ENCODE measurements at places on chromosomes 13 and 19.

- no peak for DNase-seq
These were observed 961 bp upstream of the VSIG10L start for GRCh38 chr19:51342631-51343569.

DNA sequence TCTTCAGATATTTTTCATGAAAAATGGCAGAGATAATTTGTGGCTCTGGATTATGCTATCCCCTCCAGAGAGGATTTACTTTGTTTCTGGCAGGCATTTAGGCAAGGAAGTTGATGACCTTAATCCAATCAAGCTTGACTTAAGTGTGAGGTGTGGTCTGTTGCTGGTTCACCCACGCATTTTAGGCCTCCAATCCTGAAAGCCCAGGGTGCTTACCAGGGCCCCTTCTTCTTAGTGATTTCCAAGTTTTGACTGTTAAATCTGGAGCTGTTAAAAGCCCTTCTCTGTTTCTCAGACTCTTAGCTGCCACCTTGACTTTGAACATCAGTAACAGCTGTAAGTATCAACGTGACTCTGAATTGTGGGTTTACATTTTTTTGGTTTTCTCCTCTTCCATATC is 161.8 kb downstream of the DNAJC15 start:
- DNase-seq: no peak

- no peak for DNase-seq
These were observed 207.8 kb downstream of the DCLK1 start for GRCh38 chr13:35923347-35923746.

- DNase-seq: no peak
These were observed 29.1 kb downstream of the SIGLEC5 start for GRCh38 chr19:51600940-51601580.

DNA sequence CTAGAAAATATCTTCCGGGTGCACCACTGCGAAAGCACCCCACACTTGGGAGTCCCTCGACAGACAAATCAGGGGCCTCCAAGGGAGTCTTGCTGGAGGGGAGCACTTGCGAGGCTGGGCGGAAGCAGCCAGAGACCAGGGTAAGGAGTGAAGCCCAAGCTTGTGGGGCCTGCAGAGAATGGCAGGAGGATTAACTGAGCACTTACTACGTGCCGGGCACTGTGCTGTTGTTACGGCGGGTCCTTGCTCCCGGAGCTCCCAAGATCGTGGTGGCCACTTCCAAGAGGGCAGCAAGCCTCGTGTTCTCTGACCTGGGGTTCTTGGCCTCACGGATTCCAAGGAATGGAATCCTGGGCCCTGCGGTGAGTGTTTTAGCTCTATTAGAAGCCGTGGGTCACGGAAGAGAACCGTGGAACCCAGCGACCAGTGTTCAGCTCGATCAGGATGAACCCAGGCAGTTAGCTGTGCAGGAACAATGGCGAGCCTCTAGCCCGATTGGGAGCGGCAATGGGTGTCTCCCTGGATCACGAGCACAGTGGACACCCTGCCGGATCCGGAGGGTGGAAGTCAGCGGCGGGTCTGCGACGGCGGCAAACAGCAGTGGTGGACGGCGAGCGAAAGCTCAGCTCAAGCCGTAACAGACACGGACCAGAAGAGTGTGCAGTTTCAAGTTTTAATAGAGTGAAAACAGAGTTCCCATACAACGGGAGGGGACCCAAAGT is 9.6 kb downstream of the TTYH1 start:
- no peak for DNase-seq

GRCh38 chr13:113722921-113723320 is 36.1 kb upstream of the TMEM255B start:
- no peak for DNase-seq

DNA sequence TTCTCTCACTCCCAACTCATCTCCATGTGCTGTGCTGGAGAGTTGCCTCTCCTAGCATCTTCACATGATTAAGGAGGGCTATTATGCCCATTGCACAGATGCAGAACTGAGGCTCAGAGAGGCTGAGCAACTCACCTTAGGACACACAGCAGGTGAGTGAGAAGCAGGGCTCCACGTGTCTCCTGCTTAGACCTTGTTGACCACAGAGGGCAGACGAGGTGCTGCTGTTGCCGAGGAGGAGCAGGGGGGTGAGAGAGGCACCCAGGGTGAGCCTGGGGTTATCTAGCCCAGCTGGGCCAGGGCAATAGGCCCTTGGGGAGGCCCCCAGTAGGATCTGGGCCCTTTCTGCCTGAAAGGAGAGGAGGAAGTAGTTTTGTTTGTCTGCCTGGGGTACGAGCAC is 2.4 kb upstream of the HSH2D start:
- DNase-seq: no peak

GRCh38 chr13:103757361-103757760 is 691.1 kb upstream of the SLC10A2 start:
- DNase-seq: no peak

DNA sequence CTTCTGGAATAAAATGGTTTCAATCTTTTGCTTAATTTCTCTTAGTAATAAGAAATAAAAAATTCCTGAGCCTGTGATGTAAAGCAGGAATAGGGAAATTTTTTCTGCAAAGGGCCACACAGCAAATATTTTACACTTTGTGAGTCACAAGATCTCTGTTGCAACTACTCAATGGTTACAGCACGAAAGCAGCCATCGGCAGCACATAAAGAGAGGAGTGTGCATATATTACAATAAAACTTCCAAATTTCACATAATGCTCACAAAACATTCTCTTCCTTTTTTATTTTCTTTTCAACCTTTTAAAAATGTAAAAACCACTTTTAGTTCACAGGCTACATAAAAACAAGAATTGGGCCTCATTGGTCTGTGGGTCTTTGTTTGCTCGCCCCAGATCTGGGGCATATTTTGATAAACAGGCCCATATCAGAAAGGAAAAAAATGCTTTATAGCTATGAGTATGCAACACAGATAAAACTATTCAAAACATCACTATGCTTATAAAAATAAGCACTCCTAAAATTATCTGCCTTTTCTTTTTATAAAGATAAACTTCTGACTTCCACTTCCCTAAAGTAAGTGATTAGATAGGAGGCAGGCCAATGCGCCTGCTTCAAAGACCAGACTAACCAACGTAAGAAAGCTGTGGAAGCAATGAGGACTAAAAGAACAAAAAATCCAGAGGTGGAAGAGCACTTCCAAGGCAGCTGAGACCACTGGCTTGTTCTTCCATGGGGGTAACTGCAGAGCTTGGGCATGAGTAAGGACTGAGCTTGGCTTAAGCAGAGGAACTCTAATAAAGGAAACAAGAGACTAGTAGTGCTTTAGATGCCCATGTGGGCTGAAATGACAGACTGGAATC is 26.5 kb downstream of the MYCBP2 start:
- DNase-seq: no peak

- no peak for DNase-seq
These were observed 47.9 kb upstream of the C13orf42 start for GRCh38 chr13:51158880-51159518.

DNA sequence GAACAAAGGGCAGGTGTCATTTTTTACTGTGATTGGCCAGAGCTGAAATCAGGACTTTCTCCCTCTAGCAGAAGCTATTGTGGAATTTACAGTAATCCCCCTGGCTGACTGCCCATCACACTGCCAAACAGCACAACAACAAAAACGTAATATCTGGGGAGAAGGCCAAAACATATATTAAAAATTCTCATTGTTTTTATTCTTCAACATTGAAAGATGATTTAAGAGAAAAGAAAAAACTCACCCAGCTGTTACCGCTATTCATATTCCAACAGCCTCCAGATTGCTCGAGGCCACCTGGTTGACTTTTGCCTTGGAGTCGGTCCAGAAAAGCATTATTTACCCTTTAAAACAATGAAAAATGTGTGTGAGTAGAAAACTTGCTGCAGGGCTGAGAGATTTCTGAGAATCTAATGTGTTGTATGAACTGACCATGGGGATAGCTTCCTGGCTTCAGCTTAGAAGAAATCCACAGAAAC is 97.2 kb downstream of the EPSTI1 start:
- DNase-seq: no peak

DNA sequence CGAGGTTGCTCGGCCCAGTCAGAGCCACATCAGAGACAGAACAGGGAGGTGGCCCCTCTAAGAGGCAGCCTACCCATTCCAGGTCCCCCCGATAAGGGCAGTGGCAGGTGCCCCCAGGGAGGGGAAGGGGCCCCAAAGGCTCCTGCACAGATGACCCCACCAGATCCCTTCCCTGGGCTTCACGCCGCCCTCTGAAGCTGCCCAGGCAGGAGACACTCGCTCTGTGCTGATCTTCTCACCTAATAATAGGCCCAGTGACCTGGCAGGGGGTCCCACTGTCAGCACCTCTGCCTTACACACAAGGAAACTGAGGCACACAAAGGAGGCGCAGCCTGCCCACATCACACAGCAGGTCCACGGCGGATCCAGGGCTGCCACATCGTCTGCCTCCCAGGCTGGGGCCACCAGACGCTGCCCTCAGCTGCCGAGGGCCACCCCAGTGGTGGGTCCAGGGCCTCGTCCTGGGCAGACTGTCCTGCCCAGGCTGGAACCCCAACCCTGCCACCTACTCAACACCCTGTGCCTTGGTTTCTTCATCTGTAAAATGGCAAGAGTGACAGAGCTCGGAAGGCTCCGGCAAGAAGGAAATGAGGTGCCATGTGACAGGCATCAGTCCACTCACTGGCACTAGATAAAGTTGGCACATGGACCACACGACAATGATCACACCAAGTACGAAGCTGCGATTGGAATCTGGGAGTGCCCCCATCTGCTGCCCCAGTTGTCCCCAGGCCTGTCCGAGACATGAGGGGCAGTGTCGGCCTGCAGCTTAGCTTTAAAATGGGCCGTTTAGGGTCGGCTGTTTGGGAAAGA is 56.5 kb downstream of the KLF2 start:
- no peak for DNase-seq

- DNase-seq: no peak
These were observed 1.3 kb downstream of the PGLYRP1 start for GRCh38 chr19:46021531-46022041.

All from CD4-positive, alpha-beta T cell treated with Interleukin-17A for 4 hours (primary cell).